ENCODE measurements at places on chromosomes 2 and 18.

- DNase-seq, result no peak
Measured at GRCh38 chr2:85926526-85926925, 37.7 kb upstream of the ST3GAL5 start.

GRCh38 chr2:118123561-118124232 lies 35.4 kb downstream of the INSIG2 start:
- DNase-seq, result no peak

- peak; percentile 64 for DNase-seq
Measured at GRCh38 chr2:193502363-193503035, 1307.8 kb upstream of the TMEFF2 start.

DNA sequence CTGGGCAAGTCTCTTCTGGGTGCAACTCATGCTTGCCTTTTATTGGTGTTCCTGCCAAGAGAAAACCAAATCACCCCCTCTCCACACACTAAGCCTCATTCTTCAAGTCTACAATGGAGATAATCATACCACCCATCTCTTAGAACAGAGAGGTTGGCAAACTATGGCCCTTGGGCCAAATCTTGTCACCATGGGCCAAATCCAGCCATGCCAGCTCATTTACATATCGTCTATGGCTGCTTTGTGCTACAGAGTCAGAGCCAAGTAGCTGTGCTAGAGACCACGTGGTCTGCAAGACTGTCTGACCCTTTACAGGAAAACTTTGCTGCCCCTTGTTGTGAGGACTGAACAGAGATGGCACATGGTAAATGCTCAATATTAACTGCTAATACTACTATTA lies 270.3 kb upstream of the PARD3B start:
- no peak for DNase-seq

DNA sequence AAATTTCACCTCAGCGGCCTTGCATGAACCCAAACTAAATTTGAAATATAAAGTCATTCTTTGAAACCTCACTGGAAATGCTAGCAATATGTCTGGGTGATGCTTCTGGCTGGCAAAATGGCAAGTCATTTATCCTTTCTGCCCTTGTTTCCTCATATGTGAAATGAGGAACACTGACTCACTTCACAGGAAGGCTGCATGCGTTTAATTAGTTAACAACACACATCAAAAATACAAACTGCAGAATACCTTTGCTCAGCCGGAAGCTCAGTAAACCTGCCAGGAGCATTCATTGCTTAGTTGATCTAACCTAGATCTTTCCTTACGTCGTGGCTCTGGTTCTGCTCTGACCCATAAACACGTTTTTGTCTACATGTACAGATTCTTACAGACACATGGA lies 214.2 kb upstream of the ACVR2A start:
- DNase-seq, result no peak

- no peak for DNase-seq
Measured at GRCh38 chr2:68971591-68972231, 2.7 kb upstream of the GKN1 start.

- peak; percentile 62 for DNase-seq
Measured at GRCh38 chr18:46174342-46175041, 70.3 kb downstream of the HAUS1 start.

- peak; percentile 77 for DNase-seq
Measured at GRCh38 chr18:51030537-51031258, 685 bp downstream of the SMAD4 start.

- peak; percentile 16 for DNase-seq
Measured at GRCh38 chr2:222982010-222982908, 69.7 kb upstream of the KCNE4 start.

- DNase-seq, result no peak
Measured at GRCh38 chr18:75757951-75758350, 330.4 kb upstream of the SMIM21 start.

- no peak for DNase-seq
Measured at GRCh38 chr2:30250421-30250820, 19.1 kb downstream of the LBH start.

DNA sequence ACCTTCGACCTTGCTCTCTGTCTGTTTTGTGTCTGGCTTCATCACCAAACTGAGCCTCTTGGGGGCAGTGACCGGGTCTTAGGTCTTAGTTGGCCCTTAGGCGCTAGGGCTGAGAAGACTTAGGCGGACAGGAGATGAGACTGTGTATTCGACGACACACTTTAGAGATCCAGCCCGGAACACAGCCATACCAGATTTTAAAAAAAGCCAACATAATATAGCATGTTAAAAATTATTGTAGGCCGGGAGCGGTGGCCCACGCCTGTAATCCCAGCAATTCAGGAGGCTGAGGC lies 9.5 kb upstream of the PROC start:
- DNase-seq, result no peak

GRCh38 chr2:168392797-168393196 lies 63.3 kb upstream of the CERS6 start:
- DNase-seq, result no peak

DNA sequence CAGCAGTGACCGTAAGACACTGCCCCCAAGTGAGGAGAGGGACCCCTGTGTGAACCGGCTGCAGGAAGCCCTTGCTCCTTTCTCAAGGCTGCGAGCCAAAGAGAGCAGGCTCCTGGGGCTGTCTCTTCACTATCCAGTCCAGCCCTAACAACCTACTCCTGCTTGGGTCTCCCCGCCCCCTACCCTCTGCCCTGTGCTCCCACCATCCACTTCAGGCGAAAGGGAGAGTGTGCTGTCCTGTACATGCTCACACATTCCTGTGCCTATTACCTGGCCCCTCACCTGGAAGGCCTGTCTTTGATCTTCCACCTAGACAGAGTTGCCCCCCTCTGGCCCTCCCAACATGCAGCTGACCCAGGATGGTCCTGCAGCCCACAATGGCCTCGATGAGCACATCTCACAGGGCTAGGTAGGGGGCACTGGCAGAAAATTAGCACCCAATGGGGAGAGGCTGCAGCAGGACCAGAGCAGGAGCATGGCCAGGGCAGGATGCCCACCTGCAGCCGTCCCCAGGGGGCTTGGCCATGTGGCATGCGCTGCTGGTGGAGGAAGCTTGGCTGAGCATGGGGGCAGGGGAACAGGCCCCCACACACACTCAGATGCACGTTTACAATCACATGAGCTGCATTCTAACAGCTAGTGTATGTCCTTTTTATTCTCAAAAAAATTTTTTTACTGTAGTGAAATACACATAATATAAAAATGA lies 93.5 kb downstream of the POLR1A start:
- DNase-seq, result no peak

DNA sequence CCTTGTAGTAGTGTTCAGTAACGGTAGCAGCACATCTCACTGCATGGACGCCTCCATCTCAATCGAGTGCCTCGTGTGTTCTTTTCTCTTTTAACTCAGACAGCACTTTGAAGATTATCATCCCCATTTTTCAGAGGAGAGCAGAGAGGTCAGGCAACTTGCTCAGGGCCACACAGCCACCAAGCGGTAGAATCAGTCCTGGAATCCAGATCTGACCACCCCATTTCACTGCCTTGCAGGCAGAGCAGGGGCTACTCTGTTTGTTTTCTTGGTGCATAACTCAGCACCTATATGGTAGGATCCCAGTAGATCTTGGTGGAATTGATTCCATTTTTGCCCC lies 129.5 kb downstream of the SMAD7 start:
- DNase-seq, result no peak

DNA sequence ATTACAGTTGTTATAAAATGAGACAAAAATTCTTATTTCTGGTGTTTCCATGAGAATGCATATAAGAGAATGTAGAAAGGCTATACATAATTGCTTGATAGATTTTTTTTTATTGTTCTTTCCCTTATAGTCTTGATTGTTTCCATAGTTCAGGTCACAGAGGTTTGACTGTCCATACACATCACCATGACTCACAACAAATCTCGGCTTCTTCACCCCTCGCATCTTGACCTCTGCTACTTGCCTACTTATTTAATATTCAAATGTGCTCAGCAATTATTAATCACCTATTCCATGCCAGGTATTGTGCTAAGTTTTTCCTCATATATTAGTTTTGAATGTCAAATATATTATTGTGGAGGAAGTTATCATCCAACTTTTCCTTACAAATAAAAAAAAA lies 789.6 kb downstream of the RNF144A start:
- no peak for DNase-seq

- DNase-seq, result no peak
Measured at GRCh38 chr2:233513953-233514655, 52.5 kb downstream of the USP40 start.

- no peak for DNase-seq
Measured at GRCh38 chr2:186641132-186641806, 51.4 kb downstream of the ITGAV start.

- DNase-seq, result no peak
Measured at GRCh38 chr2:219697811-219698747, 70.6 kb downstream of the SLC4A3 start.

DNA sequence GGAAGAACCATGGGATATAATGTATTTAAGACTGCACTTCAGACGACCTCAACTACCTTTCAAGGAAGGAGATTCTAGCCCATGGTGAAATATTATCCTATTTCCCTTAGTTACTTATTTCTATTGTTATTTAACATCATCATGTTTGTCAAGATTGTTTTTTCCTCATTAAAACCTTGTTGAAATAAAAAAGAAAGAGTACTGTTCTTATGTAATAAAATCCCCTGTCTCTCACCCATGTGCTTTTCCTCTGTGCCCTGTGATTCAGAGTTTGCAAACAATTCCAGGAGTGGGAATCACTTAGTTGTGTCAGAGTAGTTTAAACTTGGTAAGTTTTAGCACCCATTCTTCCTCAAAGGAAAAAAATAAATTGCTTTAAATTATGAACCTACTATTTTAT lies 43.6 kb downstream of the ERBB4 start:
- DNase-seq, result no peak

DNA sequence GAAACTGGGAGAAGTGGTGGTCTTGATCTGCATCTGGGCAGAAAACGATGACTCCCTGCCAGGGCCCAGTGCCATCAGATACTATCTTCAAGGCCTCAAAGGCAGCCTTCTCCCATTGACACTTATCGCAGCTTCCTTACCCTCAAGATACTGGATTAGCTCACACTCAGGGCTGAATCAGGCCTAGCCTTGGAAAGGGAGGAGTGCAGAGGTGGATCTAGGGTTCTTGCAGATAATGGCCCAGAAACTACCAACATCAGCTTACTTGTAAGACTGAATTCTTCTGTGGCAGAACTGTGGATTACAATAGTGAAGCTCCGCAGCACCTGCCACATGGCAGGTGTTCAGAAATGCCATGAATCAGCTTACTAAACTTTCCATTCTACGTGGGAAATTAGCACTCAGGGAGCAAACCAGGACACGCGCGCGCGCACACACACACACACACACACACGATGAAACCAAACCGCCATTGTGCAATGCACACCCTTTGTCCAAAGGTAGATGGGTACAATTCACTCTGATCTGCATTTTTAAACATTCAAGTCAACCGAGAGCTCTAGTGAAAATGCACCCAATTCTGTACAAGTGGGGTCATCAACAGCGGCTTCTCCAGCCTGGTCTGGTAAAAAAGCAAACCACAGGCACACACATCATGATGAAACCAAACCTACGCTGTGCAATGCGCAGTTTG lies 26.3 kb upstream of the TMEM182 start:
- peak; percentile 12 for DNase-seq

DNA sequence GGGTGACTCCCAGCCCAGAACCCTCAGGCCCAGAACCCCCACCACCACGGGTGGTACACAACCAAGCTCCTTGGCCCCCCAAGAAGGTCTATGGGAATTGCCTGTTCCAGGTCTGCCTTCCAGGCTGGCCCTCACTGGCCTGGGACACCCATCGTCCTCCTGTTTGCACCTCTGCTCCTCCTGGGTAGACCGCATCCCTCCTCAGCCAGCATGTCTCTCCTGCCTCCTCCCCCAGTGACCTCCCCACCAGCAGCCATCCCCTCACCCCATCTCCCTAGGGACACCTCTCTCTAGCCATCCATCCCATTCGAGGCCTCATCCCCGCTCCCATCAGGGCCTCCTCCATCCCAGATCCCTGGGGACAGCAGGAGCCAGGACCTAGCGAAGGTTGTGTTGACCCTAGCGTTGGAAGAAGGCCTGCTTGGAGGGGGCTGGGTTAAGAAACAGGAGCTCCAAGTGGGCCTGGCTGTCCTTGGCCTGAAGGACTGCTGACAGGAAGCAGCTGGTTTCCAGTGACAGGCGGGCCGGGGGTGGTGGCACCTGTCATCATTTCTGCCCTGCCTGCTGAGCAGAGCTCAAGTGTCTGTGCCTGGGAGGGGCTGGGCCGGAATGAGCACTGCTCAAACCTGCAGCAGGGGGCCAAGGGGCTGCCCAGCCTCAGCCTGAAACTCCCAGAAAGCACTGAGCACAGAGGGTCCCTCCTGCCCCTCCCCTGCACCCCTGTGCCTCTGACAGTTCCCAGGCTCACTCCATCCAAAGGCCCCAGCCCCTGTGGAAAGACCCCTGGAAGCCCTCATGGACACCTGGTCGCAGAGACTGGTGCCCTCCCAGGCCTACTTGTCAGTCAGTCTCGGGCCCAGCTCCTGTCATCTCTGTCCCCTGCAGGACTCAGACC lies 96.0 kb upstream of the OTOS start:
- DNase-seq, result peak; percentile 70

- no peak for DNase-seq
Measured at GRCh38 chr2:215275824-215276223, 36.0 kb upstream of the ATIC start.

GRCh38 chr2:133812826-133813617 lies 244.8 kb upstream of the NCKAP5 start:
- no peak for DNase-seq

All from nephron progenitor cell (in vitro differentiated cells).